Smooth muscle cell of the coronary artery (primary cell): ENCODE measurements at places on chromosomes 5 and 9. TPM values are rescaled to one million over a fixed set of nuclear protein-coding genes. Genes with fewer than 3 reads are reported as not detected.

CCNO gene
- total RNA-seq, result 0.30 TPM in 1 of 2 replicates, not detected in the other

PCDHGA11 gene
- total RNA-seq, result 4.7 and 7.1 TPM in 2 replicates

ADAMTS13 gene
- 1.8 and 3.5 TPM in 2 replicates for total RNA-seq

GRM6 gene
- total RNA-seq, result not detected in 2 replicates

MAP1B gene
- 109 and 145 TPM in 2 replicates for total RNA-seq

LCN9 gene
- not detected in 2 replicates for total RNA-seq

OR1Q1 gene
- total RNA-seq, result 0.08 and 1.2 TPM in 2 replicates

ERGIC1 gene
- total RNA-seq, result 114 and 220 TPM in 2 replicates

FOXD4L4 gene
- under 0.01 and 0.08 TPM in 2 replicates for total RNA-seq

EGFL7 gene
- total RNA-seq, result 16.5 and 38.5 TPM in 2 replicates

TMEM174 gene
- total RNA-seq, result not detected in 2 replicates

SPATA31D4 gene
- total RNA-seq, result not detected in 2 replicates
